ENCODE measurements at places on chromosomes 7 and 10.

- DNase-seq = no peak
These were observed 56.6 kb downstream of the PON1 start for GRCh38 chr7:95267754-95268153.

DNA sequence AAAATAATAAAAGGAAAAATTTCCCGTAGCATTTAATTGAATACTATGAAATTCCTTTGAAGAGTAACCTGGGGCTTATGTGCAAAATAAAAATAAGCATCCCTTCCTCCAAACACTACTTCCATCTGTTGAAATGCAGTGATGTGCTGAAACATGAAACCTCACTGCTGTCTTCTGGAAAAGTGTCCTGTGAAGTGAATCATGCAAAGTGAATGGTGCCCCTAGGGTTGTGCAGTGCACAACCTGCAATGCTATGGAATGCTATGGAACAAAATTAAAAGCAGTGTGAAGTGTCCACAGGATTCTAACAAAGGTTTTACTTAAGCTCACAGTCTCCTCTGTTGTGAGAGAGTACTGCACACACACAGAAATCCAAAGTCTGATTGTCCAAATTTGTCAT, 480.9 kb downstream of the ETV1 start:
- DNase-seq = no peak

DNA sequence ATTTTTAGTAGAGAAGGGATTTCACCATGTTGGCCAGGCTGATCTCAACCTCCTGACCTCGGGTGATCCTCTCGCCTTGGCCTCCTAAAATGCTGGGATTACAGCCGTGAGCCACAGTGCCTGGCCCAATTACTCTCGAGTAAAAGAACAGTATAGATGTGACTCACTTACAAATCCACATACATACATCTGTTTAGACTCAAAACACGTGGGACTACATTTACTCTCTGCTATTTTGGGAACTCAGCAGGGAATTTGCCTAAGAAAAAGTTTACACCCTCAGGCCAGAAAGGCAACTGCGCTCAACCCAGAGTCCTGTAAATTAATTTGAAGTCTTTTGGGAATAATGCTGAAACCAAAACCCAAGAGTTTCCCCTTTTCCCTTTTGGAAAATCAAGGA, 289.7 kb downstream of the KLF6 start:
- DNase-seq = no peak

DNA sequence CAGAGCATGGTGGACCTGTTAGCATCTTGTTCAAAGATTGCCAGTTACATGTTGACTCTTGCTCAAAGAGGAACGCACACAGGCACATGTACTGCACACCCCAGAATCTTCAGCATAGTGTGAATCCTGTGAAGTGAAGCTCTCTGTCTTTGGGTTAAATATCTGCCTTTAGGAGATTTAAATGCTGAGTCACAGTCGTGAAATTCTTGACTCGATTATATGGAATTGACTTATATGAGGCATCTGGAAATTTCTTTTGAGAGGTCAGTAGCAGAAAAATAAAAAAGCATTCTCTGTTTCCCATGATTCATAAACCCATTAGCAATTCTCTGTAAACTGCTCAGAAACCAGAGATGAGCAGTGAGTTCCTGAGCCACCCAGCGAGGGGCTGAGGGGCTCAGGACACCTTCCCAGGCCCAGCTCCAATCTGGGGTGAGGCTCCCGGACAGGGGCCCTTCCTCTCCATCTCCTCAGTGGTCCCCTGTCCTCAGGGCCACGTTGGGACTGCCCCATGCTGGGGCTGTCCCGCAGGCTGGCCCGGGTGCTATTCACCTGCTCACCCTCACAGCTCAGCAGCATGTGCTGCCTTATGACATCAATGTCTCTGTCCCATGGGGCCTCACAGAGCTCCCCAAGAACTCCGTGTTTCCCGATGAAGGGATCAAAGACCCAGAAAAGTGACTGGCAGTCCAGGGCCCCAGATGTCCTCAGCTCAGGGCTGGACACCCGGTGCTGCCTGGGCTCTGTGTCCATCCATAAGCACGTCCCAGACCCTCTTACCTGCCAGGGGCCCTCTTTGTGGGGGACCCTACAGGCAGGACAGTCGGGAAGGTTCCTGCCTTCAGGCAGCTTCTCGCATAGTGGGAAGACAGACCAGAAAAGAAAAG, 50.0 kb upstream of the INSIG1 start:
- DNase-seq = no peak

DNA sequence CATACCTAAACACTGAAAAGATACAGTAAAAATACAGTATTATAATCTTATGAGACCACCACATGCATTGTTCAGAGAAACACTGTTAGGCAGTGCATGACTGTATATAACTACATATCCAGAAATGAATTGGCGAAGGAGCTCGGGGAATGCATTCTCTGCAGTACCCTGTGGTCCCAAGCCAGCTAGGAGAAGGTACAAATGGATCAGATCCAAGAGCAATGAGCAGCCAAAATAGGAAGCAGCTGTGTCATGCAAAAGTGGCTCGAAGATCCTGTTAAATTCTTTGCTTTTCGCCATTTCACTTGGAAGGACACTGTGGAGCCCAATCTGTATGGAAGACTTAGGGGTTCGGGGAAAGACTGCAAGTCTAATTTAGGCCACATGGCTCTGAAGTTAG, 334.8 kb downstream of the TNS3 start:
- DNase-seq = no peak

All from activated CD4-positive, alpha-beta T cell treated with anti-CD3 and anti-CD28 coated beads for 24 hours (primary cell).